Renal cortex interstitium (tissue), 15 donors: ENCODE measurements at places on chromosomes 1 and 21.

DNA sequence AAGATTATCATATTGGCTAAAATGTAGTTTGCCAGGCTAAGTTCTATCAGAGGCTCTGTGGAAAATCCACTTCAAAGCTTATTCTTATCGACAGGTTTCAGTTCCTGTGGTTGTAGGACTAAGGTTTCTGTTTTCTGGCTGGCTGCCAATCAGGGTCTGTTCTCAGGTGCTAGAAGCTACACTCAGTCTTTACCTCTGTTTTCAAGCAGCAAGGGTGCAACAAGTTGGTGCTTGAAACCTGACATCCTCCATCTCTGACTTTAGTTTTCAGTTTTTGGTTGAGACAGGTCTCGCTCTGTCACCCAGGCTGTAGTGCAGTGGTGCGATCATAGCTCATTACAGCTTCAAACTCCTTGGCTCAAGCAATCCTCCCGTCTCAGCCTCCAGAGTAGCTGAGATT, 15.3 kb upstream of the TMCO2 start:
- DNase-seq: no peak

DNA sequence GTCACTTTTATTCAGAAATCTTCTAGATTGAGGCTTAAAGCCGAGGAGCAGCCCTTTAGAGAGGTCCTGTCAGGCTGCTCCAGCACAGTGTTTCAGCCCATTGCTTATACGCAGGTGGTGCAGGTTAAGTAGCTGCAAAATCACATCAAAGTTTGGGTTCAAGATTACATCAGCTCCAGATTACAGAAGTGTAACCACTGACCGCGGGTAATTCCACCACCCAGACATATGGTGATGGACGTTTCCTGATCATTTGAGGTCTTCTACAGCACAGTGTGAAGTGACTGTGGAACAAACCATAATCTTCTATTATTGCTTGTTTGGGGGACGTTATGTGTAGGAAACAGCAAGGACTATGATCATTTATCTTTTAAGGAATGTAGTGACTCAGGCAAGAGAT, 11.8 kb downstream of the C1orf115 start:
- DNase-seq: no peak

DNA sequence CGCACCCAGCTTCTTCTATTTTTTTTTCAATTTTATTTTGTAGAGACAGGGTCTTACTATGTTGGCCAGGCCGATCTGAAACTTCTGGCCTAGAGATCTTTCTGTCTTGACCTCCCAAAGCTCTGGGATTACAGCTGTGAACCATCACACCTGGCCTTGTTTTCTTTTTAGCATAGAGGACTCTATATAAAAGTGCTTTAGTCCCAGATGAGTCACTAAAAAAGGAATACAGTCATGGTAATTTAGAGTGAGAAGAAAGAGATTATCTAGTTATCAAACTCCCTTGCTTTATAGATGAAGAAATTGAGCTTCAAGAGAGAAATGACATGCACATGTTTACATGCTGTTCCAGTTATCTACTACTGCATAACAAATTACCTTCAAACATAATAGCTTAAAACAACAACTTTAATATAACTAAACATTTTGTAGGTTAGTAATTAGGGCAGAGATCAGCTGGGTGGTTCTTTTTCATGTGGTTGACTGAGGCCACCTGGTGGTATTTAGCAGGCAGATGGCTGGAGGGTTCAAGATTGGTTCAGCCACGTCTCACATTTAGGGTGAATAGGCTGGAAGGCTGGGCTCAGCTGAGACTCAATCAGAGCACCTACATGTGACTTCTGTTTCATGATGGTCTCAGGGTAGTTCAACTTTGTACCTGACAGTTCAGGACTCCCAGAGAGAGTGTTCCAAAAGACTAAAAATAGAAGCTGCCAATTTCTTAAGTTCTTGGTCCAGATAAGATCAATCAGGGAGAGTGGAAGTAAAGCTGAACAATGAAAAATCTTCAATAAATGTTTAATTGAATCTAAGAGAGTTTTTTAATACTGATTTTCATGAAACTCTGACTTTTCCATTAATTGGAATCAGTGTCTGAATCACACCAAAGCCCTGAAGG, 16.9 kb upstream of the MTF2 start:
- DNase-seq: no peak

GRCh38 chr21:46131588-46131837, 23.9 kb downstream of the FTCD start:
- no peak for DNase-seq

- DNase-seq: no peak
These were observed 6.3 kb upstream of the PADI1 start for GRCh38 chr1:17198476-17199258.

GRCh38 chr1:195373856-195374255, 1234.4 kb downstream of the KCNT2 start:
- DNase-seq: no peak
